ENCODE measurements at places on chromosomes 6 and 20.

GRCh38 chr6:157316871-157317814 lies 6.2 kb downstream of the TMEM242 start:
- ATAC-seq, result peak; percentile 90

- no peak for ATAC-seq
These were observed 95.2 kb downstream of the PLEKHG1 start for GRCh38 chr6:150694889-150695288.

GRCh38 chr6:104771258-104771832 lies 88.4 kb downstream of the HACE1 start:
- ATAC-seq, result peak; percentile 56

DNA sequence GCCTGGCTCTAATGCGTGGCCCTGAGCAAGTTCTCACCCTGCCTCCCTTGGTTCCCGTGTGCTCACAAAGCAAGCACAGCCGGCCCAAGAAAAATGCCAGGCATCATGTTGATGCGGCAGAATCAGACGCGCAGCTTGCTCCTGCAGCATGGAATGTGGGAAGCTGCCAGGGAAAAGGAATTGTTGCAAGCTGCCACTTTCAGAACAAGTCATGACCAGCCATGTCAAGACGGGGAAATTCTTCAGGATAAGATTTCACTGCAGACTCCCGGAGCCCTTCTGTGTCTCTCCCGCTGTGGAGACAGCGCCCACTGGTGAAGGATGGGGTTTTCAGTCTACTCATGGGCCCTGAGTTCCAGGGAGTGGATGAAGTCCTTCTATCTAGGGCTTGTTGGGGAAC lies 4.6 kb downstream of the DACT2 start:
- ATAC-seq, result peak; percentile 60

DNA sequence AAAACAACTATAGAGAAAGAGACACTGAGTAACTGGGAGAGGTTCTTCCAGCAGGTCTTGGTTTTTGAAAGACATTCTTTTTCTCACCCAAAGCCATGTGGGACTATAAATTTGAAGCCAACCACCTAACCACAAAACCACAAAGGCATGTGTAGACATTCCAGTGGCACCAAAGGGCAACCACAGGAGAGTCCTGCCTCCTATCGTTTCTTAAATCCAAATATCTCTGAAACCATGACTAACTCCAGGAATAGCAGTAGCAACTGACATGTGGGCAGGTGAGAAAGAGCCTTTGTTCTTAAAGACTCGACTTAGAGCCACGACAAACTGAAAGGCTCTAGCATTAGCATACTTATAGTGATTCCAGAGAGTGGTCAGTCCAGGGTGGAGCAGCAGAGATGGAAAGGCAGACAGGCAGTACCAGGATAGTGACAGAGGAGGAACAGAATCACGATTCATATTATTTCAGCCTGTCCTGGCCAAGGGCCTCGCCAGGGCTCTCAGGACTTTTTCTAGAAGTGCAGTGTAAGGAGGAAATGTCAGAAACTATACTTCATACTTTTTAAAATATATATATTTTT lies 9.4 kb upstream of the COL9A1 start:
- peak; percentile 25 for ATAC-seq

Data from esophagus mucosa (tissue), 1 donor.